HuH-7.5 (cell line): ENCODE measurements at places on chromosomes 2 and 18.
A peak's percentile ranks its signal among the peaks of the same experiment; 100 is the strongest.

DNA sequence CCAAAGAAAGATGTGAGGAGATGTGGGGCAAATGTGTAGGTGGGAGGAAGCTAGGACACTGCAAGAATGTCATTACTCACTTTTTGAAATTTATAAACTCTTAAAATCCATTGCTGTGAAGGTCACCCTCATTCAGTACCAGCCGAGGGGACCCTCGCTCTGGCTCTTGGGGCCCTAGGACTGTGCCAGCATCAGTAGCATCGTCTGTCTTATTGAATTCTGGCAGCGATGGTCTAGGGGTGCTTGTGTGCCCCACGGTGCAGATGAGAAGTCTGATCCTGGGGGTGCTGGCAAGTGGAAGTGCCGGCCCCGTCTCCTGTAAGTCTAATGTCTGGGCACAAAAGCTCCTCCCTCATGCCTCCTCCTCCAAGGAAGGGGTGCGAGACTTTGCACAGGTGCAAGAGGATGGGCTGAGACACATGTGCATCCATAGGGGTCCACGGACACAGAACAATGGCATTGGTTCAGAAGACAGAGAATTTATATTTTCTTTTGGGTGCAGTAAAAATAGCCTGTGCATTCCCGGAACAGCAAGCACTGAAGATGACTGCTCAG, 266.7 kb upstream of the HDAC4 start:
- DNase-seq, result no peak

DNA sequence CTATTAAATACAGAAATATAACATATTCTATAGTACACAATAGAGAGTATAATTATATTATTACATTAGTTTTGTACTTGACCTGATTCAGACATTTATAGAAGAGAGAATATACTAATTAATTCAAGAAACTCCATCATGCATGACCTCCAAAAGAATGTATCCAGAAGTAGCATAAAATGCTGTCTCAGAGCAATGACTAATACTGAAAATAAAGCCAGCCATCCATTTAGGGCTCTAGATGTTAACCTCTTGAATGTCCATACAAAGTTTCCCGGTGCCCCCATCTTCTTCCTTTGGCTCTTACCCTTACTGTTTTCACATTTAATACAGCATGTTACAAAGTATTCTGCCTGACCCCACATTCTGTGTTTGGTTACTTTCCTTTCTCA, 102.0 kb downstream of the ARHGAP15 start:
- no peak for DNase-seq

GRCh38 chr2:88601286-88601685, 26.0 kb downstream of the EIF2AK3 start:
- DNase-seq, result no peak

GRCh38 chr2:230825354-230825753, 39.4 kb upstream of the ITM2C start:
- DNase-seq, result no peak

DNA sequence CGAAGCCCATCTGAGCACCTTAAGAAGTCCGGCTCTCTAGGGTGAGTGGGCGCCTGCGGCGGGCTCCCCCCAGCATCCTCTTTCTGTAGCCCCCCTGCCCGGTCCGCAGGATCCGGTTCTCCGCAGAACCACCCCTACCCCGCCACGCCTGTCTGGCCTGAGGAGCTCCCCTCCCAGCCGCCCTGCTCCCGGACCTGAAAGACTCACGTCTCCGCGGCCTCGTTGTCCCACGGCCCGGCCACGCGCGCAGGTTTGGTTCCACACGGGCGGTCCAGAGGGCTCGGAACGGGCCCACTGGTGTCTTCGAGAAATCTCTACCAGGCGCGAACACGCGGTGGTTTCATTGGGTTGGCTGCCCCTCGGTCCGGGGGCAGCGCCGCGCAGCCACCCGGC, 237 bp downstream of the SLC39A6 start:
- DNase-seq, result no peak

DNA sequence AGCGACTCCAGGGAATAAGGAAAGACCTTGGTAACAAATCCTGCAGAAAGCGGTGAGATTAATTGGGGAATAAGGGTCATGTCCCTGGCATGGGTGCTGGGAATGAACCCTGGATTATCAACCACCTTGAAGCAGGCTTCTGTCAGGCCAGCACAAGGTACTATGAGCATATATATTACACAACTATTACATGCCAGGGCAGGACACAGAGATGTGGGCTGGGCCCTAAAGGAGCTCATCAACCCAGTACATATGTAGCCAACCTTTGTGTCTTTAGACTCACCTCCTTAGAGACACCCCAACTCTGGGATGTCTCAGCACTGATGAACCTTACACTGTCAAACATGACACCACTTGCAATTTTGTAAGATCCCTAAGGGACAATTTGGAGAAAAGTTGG, 3.4 kb downstream of the SFXN5 start:
- no peak for DNase-seq

DNA sequence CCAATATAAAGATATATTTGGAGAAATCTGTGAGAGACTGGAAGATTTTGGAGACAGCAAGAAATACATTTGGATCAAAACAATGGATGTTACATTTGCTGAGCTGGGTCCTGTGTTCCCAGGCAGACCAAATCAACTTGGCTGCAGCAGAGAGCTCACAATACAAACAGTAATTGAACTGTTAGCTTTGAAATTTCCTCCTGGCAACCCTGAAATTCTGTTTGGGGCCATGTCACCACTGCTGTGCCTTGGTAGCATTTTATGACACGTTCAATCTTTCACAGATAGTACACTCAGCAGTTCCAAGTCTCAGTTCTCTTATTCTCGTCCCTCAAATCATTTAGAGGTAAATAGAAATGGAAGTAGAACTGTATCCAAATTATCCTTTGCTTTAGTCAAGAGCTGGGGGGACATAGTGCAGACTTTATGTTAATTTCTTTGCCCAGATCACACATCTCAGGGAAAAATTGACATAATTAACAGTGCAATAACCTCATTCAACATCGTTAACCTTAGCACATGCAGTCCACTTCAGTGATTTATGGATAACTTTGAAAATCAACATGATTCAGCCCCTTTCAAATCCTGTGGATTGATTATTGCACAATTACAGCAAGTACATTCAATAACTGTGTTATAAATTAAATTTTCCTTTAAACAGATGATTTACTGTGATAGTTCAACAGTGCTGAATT, 277.4 kb upstream of the MC4R start:
- no peak for DNase-seq

- no peak for DNase-seq
These were observed 120.3 kb downstream of the PLA2R1 start for GRCh38 chr2:159942146-159942545.

DNA sequence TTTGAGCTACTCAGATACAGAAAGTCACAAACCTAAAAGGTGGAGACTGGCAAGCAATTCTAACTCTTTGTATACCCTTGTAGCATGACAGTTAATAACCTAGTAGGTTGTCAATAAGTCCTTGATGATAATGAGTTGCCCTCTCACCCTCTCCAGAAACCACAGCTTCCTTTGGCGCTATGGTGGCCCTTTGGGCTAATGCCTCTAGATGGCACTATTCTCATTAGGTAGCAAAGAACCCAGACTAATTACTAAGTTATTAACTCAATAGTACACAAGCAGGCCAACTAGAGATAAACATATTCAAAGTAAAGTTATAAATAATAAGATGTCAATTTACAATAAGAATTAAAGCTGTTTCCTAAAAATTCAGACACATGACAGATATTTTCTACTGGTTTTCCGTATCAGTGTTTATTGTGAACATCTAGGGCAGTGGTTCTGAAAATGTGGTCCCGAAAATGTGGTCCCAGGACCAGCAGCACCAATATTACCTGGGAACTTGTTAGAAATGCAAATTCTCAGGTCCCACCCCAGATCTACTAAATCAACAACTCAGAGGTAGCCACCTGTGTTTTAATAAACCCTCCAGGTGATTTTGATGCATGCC, 41.1 kb downstream of the LDAH start:
- DNase-seq, result peak; percentile 13

DNA sequence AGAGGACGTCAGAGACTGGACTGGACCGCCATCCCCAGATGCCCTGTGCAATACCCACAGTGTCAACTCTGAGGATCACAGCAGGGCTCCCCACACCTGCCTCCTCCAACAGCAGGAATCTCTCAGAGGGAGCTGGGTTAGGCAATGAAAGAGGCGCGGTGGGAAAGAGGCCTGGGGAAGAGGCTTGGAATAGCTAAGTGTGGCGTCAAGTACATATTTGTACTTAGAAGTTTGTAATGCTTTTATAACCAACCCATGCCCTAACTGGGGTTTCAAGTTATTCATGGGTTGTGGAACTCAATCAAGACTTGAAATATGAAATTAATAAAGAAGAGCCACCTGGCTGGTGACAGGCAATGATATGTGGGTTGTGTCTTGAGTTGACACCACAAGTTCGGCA, 28.7 kb downstream of the CYP26B1 start:
- DNase-seq, result no peak

- DNase-seq, result no peak
These were observed 144.8 kb downstream of the SMAD7 start for GRCh38 chr18:48805826-48806535.

DNA sequence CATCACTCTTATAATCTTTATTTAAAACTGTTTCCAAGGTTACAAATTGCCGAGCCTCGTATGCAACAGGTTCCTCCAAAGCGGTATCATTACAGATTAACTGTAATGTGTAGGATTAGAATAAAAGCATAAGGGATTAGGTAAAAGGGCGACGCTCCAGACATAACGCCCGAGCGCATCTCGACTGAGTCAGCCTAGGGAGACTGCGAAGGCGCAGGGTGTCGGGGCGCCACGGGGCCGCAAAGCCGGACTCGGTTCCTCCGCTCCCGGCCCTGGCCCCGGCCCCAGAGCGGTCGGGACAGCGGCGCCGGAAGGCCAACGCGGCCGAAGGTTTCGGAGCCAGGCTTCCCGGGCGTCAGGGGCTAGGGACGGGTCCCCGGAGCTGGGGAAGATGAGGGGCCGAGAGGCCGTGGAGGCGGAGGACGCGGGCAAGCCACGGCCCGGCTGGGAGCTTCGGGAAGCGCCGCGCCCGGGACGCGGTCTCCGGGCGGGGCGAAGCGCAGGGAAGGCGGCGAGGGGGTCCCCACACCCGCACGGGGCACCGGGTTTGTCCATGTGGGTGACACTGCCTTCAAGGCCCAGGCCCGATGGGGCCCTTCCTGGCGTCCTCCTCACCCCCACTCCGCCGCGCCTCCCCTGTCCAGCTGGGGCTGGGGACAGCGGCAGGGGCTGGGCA, 12.9 kb upstream of the SIX3 start:
- DNase-seq, result no peak

GRCh38 chr2:159300586-159300985, 14.1 kb upstream of the WDSUB1 start:
- DNase-seq, result no peak
